Stimulated activated CD4-positive, alpha-beta T cell treated with anti-CD3 and anti-CD28 coated beads, TNF-alpha, amount 100 ng/mL, for 1 hour (primary cell): ENCODE measurements at places on chromosomes 5 and 9.

DNA sequence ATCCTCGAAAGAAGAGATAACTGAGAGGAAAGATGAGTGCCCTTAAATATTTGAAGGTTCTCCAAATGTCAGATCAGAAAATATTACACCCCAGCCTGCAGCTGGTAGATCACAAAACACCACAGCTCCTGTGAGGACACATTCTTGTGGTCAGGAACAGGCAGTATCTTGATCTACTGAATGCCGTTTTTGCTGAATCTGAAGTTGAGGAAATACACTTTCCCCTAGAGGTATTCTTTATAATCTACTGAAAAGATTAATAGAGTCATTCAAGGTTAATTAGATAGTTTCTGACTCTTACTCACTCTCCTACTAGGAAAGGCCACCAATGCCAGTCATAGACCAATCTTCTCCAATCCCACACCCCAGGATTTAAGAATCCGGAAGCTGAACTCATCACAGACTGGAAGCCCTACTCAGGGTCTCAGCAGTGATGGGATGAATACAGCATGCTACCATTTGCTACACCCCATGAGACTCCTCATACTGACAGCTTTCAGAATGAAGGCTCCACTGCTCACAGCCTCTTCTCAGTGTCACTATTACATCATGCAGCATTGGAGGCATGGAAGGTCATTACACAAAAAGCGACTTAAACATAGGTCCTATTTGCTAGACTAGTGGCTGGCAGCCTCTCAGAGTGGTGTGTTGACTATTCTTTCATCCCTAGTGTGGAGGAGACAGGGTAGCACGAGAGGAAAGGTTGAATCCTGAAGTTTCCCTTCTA is 143.9 kb upstream of the SLC1A3 start:
- no peak for DNase-seq

DNA sequence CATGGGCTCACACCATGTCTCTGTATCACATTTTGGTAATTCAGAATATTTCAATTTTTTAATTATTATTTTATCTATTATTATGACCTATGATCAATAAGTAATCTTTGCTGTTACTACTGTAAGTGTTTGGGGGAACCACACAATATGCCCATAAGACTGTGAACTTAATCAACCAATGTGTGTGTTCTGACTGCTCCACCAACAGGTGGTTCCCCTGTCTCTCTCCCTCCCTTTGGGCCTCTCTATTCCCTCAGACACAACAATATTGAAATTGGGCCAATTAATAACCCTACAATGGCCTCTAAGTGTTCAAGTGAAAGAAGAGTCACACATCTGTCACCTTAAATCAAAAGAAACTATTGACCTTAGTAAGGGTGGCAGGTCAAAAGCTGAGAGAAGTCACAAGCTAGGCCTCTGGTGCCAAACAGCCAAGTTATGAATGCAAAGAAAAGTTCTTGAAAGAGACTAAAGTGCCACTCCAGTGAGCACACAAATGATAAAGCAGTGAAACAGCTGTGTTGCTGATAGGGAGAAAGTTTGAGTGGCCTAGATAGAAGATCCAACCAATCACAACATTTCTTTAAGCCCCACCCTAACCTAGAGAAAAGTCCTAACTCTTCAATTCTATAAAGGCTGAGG is 88.7 kb downstream of the DEPDC1B start:
- no peak for DNase-seq

GRCh38 chr9:89359751-89360261 is 41.5 kb downstream of the SECISBP2 start:
- no peak for DNase-seq

DNA sequence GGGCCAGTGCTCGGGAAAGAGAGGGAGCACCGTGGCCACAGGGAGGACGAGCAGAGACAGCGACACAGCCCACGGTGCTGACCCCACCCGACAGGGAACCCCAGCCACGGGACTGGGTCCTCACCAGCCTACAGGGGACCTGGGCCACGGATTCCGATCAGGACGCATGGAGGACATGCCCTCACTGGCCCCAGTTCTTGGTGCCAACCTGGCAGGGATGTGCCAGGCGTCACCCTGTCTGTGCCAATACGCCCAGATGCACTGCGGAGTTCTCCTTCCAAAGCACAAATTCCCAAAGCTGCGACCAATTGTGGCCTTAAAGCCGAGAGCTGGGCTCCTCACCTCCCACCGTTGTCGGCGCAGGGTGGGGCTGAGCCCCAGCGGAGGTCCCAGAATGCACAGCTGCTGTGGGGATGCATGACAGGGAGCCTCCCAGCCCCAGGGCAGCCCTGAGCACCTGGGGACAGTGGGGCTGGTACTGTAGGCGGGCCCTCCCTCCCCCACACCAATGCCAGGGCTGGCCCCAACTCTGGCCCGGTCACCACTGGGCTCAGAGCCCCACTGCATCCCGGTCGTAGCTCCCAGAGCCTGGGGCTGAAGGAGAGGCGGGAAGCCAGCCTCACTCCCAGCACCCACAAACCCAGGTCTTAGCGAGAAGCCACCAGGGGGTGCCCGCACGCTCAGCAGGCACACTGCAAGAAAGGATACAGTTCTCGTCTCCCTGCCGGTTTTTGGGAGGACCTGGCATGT is 44.2 kb downstream of the NKD2 start:
- no peak for DNase-seq

DNA sequence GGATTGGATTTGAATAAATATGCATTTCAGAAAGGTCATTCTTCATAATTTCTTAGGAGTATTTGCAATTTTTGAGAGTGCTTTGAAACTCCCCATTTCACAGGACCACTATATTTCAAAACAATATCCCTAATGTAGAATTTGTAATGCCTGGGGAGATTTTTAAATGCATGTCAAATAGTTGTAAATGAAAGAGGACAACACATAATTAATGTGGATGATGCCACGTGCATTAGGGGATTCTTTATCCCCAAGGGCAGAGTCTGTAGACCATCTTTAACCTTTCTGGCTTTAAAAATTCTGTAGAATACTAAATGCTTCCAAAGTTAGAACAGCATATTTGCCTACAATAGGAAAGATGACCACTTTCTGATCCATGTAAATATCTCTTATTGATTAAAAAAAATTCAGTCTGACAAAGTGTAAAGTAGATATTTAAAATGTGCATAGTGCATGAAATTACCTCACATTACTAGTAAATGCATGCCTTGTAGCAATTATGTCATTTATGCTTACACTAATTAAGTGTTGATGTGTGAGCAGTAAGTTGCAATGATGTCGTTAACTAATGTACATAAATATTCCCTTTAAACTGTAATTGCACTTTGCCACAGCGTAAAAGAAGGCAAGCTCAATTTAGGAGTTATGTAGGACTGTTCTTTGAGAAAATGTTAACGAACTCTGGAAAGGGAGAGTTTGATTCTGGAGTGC is 416.1 kb downstream of the PSAT1 start:
- DNase-seq = no peak
